Kidney epithelial cell (primary cell): ENCODE measurements at places on chromosomes 1 and 21.

- no peak for DNase-seq
Observed at GRCh38 chr1:17755120-17755519, at the start of gene ACTL8. TSS of gene ACTL8 (plus strand) at chr1:17755333. CDS start at chr1:17823009, 67,676 bp downstream.

GRCh38 chr1:186983327-186983726, 154.6 kb downstream of the PLA2G4A start:
- DNase-seq = no peak

GRCh38 chr21:16363518-16363917, 633.7 kb downstream of the USP25 start:
- DNase-seq = no peak

DNA sequence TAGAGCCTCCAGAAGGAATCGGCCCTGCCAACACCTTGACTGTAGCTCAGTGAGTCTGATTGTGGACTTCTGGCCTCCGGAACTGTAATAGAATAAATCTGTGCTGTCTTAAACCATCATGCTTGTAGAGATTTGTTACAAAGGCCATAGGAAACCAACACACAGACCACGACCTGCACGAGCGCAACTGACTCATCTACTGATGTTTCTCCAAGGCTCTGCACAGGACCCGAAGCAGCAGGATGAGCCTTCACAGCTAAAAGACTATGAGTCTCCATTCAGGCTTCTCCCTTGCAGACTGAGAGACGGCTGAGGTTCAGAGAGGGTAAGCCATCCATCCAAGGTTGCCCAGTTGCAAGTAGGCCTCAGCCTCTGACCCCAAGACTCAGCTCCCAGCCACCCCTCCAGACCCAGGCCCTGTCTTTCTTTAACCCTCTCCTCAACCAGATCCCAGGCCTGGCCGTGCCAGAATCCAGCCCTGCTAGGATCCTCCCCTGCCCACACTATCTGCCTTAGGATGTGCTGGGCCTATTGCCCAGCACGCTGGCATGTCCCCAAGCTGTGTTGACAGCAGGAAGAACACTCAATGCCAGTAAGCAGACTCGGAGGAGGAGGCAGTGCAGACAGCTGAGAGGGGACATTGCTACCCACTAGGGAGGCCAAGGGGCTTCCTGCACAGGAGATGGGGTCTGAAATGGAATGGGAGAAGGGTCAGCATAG, 109.0 kb downstream of the HMGB4 start:
- no peak for DNase-seq

DNA sequence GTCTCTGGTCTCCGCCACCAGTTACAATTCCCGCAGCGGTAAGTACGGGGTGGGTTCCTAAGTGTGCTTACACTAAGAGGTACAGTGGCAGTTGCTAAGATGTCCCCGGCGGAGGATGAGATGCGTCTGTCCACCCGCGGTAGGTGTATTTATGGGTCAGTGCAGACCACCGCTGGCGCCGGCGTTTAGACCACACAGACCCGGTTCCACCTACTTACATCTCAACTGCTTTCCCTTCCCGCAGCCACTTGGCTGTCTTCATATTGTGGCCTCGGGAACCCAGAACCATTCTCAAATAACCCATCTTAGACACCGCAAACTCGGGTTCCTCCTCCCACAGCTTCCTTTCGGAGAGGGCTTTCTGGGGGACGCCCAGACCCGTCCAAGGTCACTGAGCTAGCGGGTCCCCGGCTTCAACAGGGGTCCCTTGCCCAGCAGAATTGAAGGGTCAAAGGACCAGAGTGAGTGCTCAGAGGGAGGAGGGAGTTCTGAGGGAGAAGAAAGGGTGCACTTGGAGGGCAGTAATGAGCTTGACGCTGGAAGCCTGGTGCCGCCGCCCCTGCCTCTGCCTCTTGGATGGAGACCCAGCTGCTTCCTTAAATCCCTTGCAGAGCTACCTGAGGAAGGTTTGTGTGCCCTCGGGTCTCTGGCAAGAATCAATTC, 8.6 kb downstream of the NR5A2 start:
- DNase-seq = no peak

- no peak for DNase-seq
Observed at GRCh38 chr1:19846338-19846737, 31.3 kb upstream of the RNF186 start.

- DNase-seq = no peak
Observed at GRCh38 chr1:159960721-159961381, 6.8 kb upstream of the SLAMF9 start.

- no peak for DNase-seq
Observed at GRCh38 chr1:116786049-116786448, 31.8 kb downstream of the CD2 start.

DNA sequence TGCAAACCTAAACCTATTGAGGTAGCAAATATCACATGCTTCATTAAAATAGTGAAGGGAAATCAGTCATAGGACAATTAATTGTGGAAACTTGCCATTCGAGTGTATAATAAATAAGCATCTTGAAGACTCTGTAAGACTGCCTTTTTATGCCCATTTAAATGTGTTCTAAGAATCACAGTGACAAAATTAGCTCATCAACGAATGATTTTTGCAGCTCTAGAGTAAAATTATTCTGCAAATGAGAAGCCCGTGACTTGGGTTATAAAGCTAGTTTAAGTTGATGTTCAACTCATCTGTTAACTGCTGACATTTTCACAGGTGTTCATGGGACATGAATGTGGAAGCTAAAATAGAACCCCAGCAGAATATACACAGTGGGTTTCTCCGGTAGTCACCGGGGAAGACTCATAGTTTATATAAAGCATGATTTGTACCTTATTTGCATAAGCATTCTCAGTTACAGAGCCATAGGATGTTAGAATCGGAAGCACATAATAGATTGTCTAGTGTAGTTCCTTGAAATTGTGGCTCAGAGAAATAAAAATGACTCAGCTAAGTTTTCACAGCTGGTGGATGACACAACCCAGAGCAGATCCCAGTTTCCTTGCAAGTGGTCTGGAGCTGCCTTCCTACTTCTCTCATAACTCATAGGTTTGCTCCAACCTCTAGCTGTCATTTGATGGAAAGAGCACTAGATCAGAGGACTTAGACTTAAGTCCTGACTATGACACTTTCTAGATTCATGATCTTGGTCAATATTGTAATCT, 107.3 kb downstream of the UCHL5 start:
- peak; percentile 79 for DNase-seq

- DNase-seq = no peak
Observed at GRCh38 chr1:156489935-156490293, 10.7 kb downstream of the MEF2D start.

DNA sequence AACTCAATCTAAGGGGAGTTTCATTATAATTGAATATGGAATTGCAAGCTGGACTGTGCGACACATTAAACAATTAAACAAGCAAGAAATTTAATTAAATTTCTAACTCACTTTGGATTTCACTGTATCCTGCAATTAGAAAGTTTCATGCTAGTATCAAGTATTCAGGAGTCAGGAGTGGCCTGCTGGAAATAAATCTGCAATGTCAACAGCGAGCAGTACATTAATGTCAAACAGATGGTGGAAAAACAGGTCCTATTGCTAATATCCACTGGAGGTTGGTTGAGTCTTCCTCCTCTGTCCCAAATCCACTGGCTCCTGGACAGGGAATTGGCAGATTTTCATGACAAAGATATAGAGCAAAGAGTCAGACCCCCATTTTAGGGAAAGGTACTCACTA, 237.1 kb downstream of the VAV3 start:
- no peak for DNase-seq

DNA sequence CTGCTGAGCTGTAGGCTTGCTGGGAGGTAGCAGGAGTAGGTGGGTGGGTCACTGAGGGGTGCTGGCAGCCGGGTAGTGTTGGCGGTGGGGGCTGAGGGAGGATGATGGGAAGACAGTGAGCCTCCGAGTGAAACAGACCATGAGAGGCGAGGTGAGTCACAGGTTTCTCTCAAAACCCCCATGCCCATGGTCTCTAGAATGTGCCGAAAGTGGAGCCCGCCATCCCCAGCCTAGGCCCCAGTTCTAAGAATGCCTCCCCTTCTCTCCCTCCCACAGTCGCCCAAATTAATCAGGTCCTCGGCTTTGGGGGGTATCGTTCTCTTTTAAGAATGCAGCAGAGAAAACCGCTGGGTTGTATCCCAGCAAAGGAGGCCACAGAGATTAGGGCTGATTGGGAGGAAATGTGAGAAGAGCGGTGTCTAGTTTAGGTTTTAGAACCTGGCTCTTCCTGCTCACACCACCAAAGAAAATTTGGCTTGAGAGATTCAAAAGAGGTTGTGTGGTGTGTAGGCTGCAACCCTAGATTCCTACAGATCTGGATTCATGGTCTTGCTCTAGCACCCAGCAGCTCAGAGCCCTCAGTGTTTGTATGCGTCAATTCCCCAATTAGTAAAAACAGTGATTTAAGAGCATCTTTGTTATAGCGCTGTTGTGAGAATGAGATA, 27.7 kb upstream of the IL19 start:
- no peak for DNase-seq

DNA sequence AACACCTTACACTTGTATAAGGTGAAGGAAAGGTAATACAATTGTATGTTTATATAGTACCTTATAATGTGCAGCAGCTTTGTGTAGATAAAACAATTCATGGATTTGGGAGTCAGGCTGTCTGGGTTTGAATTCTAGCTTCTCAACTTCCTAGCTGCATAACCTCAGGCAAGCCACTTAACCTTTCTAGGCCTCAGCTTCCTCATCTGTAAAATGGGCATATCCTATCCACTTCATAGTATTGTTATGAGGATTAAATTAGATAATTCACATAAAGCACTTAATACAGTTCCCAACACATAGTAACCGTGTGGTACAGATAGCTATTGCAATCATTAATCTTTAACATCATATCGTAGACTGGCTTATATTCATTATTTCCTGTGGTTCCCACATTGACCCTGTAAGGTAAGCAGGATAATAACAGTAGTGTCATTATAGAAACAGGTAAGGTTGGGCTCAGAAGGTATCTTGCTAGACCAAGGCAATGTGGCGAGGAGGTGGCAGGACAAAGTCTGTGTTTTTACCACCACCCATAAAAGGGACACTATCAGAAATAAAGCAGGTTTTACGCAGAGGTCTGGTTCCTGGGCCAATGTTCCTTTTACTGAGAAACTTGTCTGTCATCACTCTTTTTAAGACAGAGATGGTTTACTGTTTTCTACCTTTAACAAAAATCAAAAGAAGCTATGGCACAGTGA, 334.1 kb downstream of the RRAGC start:
- no peak for DNase-seq

DNA sequence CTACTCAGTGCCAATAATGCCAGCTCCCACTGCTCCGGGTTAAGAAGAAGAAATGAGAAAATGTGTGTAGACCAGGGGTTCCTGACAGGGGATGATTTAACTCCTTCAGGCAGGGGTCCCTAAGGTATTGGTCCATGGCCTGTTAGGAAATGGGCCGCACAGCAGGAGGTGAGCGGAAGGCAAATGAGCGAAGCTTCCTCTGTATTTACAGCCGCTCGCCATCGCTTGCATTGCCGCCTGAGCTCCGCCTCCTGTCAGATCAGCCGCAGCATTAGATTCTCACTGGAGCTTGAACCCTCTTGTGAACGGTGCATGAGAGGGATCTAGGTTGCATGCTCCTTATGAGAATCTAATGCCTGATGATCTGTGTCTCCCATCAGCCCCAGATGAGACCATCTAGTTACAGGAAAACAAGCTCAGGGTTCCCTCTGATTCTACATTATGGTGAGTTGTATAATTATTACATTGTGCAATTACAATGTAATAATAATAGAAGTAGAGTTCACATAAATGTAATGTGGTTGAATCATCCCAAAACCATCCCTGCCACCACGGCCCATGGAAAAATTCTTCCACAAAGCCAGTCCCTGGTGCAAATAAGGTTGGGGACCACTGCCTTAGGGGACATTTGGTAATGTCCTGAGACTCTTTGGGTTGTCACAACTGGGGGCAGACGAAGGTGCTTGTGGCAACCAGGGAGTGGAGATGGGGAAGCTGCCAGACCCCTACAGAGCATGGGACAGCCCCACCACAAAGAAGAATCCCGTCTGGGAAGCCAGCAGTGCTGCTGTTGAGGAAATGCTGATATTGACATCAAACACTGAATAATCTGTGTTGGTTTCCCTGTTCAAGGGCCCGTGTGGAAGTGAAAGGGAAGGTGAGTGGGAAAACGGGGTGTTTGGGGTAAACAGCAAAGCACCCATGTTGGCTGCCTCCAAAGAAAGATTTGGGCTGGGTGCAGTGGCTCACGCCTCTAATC, 60.8 kb downstream of the DHRS3 start:
- no peak for DNase-seq

- DNase-seq = no peak
Observed at GRCh38 chr1:19547814-19548213, 62.5 kb upstream of the CAPZB start.

GRCh38 chr1:217924924-217925323, 293.8 kb downstream of the SPATA17 start:
- no peak for DNase-seq

DNA sequence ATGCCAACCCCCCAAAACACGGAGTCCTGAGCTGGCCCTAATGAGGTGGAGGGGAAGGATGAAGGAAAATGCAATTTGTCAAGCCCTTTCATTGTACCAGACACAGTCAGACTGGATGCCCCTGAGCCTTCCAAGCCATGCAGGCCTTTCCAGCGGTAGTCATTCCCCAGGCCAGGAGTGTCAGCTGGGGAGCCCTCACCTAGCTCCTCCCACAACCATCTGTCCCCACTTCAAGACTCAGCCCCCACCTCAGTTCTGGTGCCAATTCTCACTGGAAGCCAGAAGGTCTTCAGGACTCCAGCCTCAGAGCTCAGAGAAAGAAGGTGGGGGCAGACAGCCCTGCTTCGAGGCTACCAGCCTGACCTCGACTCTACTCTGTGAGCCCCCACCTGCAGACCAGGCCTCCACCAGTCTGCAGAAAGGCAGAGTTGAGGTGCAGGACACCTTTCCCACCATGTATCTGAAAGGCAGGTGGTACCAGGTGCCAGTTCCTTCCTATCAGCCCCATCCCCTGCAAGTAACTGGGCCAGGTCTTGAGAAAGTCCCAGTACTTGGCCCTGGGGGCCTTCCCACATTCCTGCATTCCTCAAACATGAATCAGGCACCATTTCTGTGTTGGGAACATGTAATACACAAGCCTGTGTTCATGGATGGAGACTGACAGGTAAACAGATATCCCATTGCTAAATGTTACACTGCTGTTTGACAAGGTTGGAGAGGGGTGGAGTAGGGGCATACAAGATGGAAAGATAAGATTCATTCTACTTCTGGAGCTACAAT, 180.6 kb upstream of the EDN2 start:
- DNase-seq = peak; percentile 77

GRCh38 chr1:9292361-9293240, at the start of gene SPSB1:
TSS of gene SPSB1 (plus strand) at chr1:9292894. CDS start at chr1:9355892, 62,998 bp downstream.
- DNase-seq = no peak

GRCh38 chr1:44947774-44948311, 38.6 kb downstream of the EIF2B3 start:
- DNase-seq = no peak

DNA sequence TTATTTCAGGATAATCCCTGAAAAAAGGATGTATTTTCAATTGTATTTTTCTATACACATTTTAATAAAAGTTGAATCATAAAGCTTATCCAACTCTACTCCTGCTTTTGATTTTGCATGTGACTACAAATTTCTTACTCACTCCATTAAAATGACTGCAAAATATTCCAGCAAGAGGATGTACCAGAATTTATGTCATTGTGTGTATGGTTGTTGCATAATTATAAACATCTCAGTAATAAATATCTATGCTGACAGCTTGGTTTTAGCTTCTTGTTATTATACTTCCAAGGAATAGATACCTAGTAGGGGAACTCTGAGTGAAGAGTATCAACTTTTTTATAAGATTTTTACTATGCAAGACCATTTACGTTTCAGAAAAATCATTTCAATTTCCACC, 463.2 kb upstream of the RUNX1 start:
- DNase-seq = no peak

GRCh38 chr1:66705110-66705509, 47.1 kb upstream of the DYNLT5 start:
- no peak for DNase-seq
